ENCODE measurements at places on chromosomes 11 and 22. TPM values are rescaled to one million over a fixed set of nuclear protein-coding genes. Genes with fewer than 3 reads are reported as not detected.

The ATXN10 gene
- total RNA-seq: 76.2 TPM

DNA sequence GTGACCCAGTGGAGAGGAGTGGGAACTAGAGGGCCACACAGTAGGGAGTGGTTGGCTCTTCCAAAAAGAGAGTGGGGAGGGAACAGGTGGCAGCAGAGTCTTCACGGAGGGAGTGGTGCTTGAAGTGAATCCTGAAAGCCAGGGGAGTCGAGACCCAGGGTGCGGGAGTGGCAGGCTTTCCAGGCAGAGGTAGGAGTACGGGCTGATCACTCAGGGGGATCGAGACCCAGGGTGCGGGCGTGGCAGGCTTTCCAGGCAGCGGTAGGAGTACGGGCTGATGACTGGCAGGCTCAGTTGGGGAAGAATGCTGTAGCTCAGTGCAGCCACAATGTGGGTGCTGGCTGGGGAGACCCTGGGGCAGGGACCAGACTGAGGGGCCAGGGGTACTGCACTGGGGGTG lies 148.2 kb downstream of the TBC1D22A start:
- no peak for DNase-seq

The USH1C gene
- not detected for total RNA-seq

- no peak for DNase-seq
Measured at GRCh38 chr11:114075891-114076441, 16.5 kb downstream of the ZBTB16 start.

DNA sequence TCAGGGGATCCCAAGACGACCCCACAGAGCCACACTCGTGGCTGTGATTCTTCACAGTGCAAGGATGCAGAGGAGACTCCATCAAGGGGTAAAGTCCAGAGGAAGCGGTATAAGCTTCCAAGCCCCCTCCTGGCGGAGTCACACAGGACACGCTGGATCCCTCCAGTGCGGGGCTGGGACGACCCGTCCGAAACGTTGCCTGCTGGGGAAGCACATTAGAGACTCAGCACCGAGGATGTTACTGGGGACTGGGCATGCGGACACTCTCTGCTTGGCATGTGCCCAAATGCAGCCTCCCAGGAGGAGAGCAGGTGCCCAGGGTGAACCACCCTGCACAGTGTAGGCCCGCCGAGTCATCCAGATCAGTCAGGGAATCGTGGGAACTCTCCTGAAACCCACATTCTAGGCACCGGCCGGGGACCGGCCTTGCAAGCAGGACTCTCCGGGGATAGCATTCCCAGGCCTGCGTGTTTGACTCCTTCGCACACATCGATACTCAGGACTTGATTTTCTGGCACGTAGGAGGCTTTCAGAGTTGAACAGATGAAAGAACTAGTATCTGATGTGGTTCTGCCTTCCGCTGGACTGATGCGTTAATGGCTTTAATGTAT lies 229.8 kb downstream of the TBC1D22A start:
- no peak for DNase-seq

DNA sequence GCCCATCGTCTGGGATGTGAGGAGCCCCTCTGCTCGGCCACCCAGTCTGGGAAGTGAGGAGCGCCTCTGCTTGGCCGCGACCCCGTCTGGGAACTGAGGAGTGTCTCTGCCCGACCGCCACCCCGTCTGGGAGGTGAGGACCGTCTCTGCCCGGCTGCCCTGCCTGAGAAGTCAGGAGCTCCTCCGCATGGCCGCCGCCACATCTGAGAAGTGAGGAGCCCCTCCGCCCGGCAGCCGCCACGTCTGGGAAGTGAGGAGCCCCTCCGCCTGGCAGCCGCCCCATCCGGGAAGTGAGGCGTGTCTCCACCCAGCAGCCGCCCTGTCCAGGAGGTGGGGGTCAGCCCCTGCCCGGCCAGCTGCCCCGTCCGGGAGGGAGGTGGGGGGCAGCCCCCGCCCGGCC lies 5.8 kb upstream of the OR5M8 start:
- DNase-seq: no peak

GRCh38 chr11:118002541-118003423 lies 16.6 kb downstream of the IL10RA start:
- DNase-seq: no peak

DNA sequence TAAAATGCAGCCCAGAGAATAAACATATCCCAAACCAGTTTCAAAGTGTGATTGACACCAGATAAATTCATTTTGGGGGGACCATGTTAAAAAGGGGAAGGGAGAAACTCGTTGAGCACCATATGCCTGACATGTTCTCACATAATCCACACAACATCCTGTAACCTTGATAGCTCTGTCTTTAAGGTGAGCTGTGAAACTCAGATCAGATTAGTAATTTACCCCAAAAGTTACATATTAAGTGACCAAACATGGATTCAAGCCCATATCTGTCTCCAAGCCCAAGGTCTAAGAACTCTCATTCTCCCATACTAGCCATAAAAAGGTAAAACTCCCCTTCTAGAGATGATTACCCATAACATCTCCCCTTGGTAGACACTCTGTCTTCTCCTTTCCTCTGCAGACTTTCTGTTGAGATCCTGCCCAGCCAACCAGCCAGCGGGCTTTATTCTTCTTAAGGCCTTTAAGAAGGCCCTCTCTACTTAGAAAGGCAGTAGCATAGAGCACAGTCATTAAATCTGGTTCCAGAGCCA lies 150.7 kb downstream of the CCDC34 start:
- no peak for DNase-seq

The BTBD18 gene
- total RNA-seq: not detected

DNA sequence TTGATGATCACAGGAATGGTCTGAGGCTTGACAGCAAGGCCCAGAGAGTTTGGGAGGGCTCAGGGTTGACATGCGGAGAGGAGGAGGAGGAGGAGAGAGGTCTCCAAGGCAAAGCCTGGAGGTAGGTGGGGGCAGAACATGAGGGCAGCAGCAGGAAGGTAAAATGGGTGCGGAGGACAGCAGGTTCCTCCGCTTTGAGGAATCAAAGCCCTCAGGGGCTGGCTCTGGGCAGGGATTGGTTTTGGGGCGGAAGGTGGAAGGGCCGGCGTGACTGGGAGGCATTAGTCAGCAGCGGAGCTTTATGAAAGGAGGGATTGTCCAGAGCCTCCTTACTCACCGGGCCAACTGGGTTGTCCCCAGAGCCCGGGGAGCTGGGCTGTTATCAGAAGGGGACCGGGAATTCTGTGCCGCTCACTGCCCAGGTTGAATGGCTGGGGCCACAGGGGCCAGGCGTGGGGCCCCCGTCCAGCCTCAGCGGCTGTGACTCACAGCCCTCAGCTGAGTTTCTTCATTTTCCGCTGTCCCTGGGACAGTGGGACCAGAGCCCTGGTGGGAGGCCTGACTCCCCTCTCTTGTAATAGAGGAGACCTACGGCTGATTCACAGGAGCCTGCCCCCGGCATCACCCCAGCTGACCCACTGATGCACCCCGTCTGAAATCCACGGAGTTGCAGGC lies 36.2 kb downstream of the LIF start:
- no peak for DNase-seq

- DNase-seq: no peak
Measured at GRCh38 chr11:119198925-119199324, 7.2 kb upstream of the CBL start.

DNA sequence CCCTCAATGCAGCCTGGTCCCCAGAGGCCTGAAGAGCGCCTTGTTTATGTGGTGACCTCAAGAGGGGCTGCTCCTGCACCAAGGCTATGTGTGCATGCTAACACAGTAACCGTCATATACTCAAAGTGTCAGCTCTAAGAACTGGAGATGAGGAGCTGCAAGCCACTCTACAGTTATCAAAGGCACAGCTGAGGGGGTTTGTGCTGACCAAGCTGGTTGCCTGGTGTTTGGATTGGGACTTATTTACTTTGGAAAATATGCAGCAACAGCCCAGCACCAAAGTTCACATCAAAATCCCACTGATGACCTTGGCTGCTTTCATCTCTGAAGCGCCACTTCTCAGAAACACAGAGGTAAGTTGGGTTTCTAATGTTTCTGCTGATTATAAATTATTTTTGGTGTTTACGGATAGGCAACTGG lies at the start of gene SERPIND1:
TSS of gene SERPIND1 (plus strand) at position 321 of the 420 bp plus-strand sequence. CDS start 5,200 bp downstream, outside the sequence.
- no peak for DNase-seq

- no peak for DNase-seq
Measured at GRCh38 chr11:121244884-121245283, 47.7 kb upstream of the SC5D start.

GRCh38 chr22:32880893-32881596 lies 79.5 kb downstream of the TIMP3 start:
- DNase-seq: no peak
